H9 (cell line): ENCODE measurements at places on chromosomes 1 and 21. TPM values are rescaled to one million over a fixed set of nuclear protein-coding genes. Genes with fewer than 3 reads are reported as not detected.

DNA sequence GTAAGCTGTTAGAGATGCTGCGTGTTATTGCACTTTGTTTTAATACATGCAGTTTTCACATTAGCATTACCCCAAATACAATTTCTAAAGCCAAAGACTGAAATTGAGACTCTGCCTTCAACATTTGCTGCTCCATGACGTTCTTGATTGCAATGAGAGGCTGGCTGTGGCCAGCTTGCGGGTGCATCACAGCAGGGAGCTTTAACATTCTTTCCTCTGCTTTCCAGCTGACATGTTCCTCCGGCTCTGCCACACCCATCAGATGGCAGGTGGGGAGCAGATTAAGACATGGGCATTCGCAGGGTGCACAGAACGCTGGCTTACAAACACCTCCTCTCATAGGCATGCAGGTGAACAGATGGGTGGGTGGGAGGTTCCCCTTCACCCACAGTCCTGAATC, 314.1 kb downstream of the DISC1 start:
- no peaks in the 10 kb centered on the region for H3K36me3 ChIP-seq
- no peaks in the 10 kb centered on the region for H3K27me3 ChIP-seq
- H3K4me3 ChIP-seq = no peak overlapping the region
- H3K27ac ChIP-seq = no peak overlapping the region
- no peaks in the 10 kb centered on the region for H3K4me1 ChIP-seq

CDC14A gene
- 8.4 and 8.9 TPM in 2 replicates for total RNA-seq

HTR6 gene
- total RNA-seq = 0.29 and 0.37 TPM in 2 replicates

GRCh38 chr1:201518071-201518470, 11.1 kb upstream of the CSRP1 start:
- DNase-seq = no peak
- H3K4me3 ChIP-seq = no peak overlapping the region
- H3K4me1 ChIP-seq = no peaks in the 10 kb centered on the region
- no peak overlapping the region for H3K27ac ChIP-seq
- no peaks in the 10 kb centered on the region for H3K27me3 ChIP-seq

- no peak overlapping the region for H3K4me3 ChIP-seq
- H3K4me1 ChIP-seq = peaks cover 5% of the 10 kb centered on the region; the same call in 1 of the 2 replicates
- H3K27ac ChIP-seq = no peak overlapping the region
- no peaks in the 10 kb centered on the region for H3K27me3 ChIP-seq
- DNase-seq = no peak
- peaks cover 27% of the 10 kb centered on the region for H3K36me3 ChIP-seq
Measured at GRCh38 chr1:3466366-3467075, 12.1 kb downstream of the ARHGEF16 start.

DNA sequence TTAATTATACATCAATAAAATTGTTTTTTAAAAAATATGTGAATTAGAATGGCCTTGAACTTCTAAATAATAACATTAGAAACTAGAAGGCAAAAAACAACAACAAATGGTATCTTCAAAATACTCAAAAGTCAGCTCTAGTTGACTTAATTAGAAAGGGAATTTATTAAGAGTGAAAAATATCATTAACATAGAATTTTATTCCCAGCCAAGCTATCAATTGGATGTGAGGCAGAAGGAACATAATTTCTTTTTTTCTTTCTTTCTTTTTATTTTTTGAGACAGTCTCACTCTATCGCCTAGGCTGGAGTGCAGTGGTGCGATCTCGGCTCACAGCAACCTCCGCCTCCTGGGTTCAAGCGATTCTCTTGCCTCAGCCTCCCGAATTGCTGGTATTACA, 51.2 kb upstream of the CAPZB start:
- no peaks in the 10 kb centered on the region for H3K4me1 ChIP-seq
- H3K4me3 ChIP-seq = no peak overlapping the region
- no peaks in the 10 kb centered on the region for H3K27me3 ChIP-seq
- H3K27ac ChIP-seq = no peak overlapping the region
- DNase-seq = no peak
- H3K36me3 ChIP-seq = peaks cover 4% of the 10 kb centered on the region

DNA sequence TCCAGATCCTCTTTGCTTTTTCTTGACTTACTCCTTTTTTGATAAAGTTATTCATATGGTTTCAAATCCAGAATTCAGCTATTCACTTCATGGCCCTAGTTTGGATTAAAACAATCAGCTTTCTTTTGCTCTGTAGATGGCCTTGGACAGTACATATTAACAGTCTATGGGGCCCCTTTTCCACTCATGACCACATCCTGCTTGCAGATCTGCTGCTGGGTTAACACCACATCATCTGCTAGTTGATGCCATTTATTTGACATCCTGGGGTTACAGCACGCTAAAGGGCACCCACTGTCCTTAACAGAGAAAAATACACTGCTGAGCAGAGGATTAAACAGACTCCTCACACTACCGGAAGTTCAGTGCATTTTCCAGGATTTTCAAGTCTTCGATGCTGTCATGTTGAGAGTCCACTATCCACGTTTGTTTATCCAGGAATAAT, 941 bp upstream of the IFI16 start:
- H3K36me3 ChIP-seq = no peaks in the 10 kb centered on the region
- DNase-seq = no peak
- no peak overlapping the region for H3K4me3 ChIP-seq
- H3K27ac ChIP-seq = no peak overlapping the region
- H3K4me1 ChIP-seq = peaks cover 9% of the 10 kb centered on the region; the same call in 1 of the 2 replicates
- peaks cover 19% of the 10 kb centered on the region; the same call in 1 of the 2 replicates for H3K27me3 ChIP-seq

GBP1 gene
- total RNA-seq = not detected in 2 replicates

GRCh38 chr1:202687798-202688197, 22.5 kb downstream of the SYT2 start:
- no peaks in the 10 kb centered on the region for H3K36me3 ChIP-seq
- no peak overlapping the region for H3K27ac ChIP-seq
- no peak overlapping the region for H3K4me3 ChIP-seq
- peaks cover 2% of the 10 kb centered on the region; the same call in 1 of the 2 replicates for H3K4me1 ChIP-seq
- H3K27me3 ChIP-seq = no peaks in the 10 kb centered on the region

DNA sequence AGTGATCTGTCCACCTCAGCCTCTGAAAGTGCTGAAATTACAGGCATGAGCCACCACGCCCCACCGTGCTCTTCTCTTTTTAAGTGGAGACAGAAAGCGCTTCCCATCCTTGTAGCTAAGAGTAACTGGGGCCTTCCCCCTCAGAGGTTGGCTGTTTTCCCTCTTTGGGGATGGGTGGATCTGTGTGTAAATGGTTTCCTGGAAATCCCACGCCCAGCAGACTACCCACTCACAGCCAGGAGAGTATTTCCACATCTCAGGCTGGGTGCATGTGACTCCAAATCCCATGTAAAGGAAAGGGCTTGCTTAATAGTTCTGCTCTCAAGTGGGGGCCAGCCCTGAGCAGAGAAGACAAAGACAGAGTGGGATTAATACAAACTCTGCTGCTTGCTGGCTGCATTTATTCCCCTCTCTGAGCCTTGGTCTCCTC, 19.6 kb upstream of the TCEA3 start:
- H3K36me3 ChIP-seq = peaks cover 7% of the 10 kb centered on the region; the same call in 1 of the 2 replicates
- H3K27ac ChIP-seq = no peak overlapping the region
- no peaks in the 10 kb centered on the region for H3K4me1 ChIP-seq
- H3K27me3 ChIP-seq = no peaks in the 10 kb centered on the region
- no peak overlapping the region for H3K4me3 ChIP-seq

CHI3L2 gene
- total RNA-seq = not detected in 2 replicates

DNA sequence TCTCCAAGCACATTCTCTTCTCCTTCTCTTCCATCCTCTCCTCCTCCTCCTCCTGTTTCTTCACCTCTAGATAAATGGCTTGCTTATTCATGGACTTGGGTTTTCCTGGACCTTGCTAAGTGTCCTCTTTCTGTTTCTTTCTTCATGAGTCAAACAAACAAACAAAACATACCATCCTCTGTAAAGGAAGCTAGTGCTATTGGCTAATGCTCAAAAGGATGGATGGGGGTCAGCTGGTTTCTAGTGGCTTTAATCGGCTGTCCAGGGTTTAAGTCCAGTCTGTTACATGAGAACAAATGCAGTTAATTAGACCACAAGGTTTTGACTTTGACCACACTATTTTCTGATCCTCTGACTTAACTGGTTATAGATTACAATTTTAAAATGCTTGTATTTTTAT, 83.8 kb upstream of the TSPAN2 start:
- H3K27ac ChIP-seq = no peak overlapping the region
- H3K27me3 ChIP-seq = no peaks in the 10 kb centered on the region
- DNase-seq = no peak
- no peaks in the 10 kb centered on the region for H3K4me1 ChIP-seq

GRCh38 chr21:43892984-43893535, 28.0 kb downstream of the AGPAT3 start:
- H3K4me1 ChIP-seq = peaks cover 7% of the 10 kb centered on the region; the same call in 1 of the 2 replicates
- H3K27ac ChIP-seq = no peak overlapping the region
- no peak for DNase-seq

ZNF669 gene
- 19.2 and 19.5 TPM in 2 replicates for total RNA-seq

SERPINC1 gene
- not detected in 2 replicates for total RNA-seq

- H3K27ac ChIP-seq = no peak overlapping the region
- H3K4me1 ChIP-seq = peaks cover 14% of the 10 kb centered on the region
- peak overlapping the region; percentile 92 for H3K4me3 ChIP-seq
- DNase-seq = no peak
- H3K36me3 ChIP-seq = peaks cover 13% of the 10 kb centered on the region; the same call in 2 of the 3 replicates
Measured at GRCh38 chr21:38807986-38808385, 2.3 kb downstream of the ETS2 start.

- no peaks in the 10 kb centered on the region for H3K27me3 ChIP-seq
- H3K36me3 ChIP-seq = peaks cover 12% of the 10 kb centered on the region
- peaks cover 5% of the 10 kb centered on the region; the same call in 1 of the 2 replicates for H3K4me1 ChIP-seq
- no peak overlapping the region for H3K27ac ChIP-seq
- DNase-seq = no peak
- H3K4me3 ChIP-seq = no peak overlapping the region; the same call in 2 of the 3 replicates
Measured at GRCh38 chr1:25862785-25863485, 3.7 kb upstream of the AUNIP start.

DNA sequence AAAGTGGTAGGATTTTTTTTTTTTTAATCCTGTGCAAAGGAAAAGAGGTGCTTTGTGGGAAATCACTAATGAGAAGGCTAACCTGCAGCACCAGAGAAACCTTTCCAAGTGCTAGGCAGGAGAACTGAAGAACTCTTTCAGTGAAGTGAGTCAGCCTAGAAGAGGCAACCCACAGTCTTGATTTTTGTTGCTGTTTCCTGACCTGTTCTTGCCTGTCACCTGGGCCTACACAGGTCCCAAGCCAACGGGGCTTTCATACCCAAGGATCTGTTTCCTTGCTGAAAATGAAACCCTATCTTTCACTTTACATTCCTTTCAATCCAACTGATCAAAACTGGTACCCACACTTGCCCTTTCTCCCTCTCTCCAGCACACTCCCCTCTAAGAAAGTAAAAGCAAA, 7.1 kb upstream of the IKBKE start:
- H3K36me3 ChIP-seq = no peaks in the 10 kb centered on the region; the same call in 1 of the 3 replicates
- no peak overlapping the region for H3K27ac ChIP-seq
- H3K27me3 ChIP-seq = no peaks in the 10 kb centered on the region
- no peaks in the 10 kb centered on the region; the same call in 1 of the 2 replicates for H3K4me1 ChIP-seq

- H3K36me3 ChIP-seq = no peaks in the 10 kb centered on the region
- H3K27ac ChIP-seq = no peak overlapping the region
- H3K4me1 ChIP-seq = no peaks in the 10 kb centered on the region
- DNase-seq = no peak
- H3K27me3 ChIP-seq = no peaks in the 10 kb centered on the region
Measured at GRCh38 chr1:245188403-245188802, 33.6 kb downstream of the KIF26B start.

- H3K27ac ChIP-seq = no peak overlapping the region
- peak; percentile 53 for DNase-seq
- no peaks in the 10 kb centered on the region for H3K27me3 ChIP-seq
- H3K4me3 ChIP-seq = no peak overlapping the region
Measured at GRCh38 chr1:33455539-33456501, 16.6 kb upstream of the ZSCAN20 start.

NTNG1 gene
- 1.0 and 1.5 TPM in 2 replicates for total RNA-seq

GRCh38 chr1:247904122-247904521, 8.7 kb downstream of the OR2W3 start:
- H3K36me3 ChIP-seq = peaks cover 14% of the 10 kb centered on the region
- no peak for DNase-seq
- H3K4me1 ChIP-seq = no peaks in the 10 kb centered on the region; the same call in 1 of the 2 replicates
- no peaks in the 10 kb centered on the region for H3K27me3 ChIP-seq
- no peak overlapping the region for H3K27ac ChIP-seq

GRCh38 chr1:26053718-26054560, 8.0 kb upstream of the SLC30A2 start:
- H3K4me1 ChIP-seq = no peaks in the 10 kb centered on the region
- no peak overlapping the region for H3K4me3 ChIP-seq
- peak; percentile 56 for DNase-seq
- H3K27me3 ChIP-seq = peaks cover 6% of the 10 kb centered on the region; the same call in 1 of the 2 replicates

OSCP1 gene
- total RNA-seq = 2.8 and 3.2 TPM in 2 replicates

DNA sequence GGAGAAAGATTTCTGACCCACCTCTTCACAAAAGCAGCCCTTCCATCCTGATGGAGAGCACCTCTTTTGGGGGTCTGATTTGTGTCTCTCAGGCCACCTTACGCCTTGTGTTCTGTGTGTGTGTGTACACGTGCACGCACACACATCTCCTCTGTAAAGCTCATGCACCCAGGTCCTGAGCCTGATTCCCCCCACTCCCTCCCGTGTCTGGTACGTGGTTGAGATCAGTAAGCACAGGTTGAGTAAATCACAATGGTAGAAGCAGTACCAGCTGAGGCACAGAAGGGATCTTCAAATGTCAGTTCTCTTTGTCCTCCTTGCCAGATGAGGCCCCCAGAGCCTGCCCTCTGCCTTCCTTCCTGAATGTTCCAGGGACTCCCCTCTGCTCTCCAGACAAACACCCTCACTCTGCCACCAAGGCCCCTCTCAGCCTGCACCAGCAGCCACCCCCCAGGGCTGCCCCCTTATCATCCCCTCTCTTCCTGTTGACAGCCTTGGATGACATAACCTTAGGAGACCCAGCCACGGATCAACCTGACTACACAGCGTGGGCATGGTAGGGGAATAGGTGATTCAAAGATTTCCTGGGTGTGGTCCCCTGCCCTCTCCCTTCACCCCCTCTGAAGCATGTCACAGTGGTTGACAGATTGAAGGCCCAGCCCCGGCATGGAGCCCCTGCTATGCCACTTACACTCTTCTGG, 112.8 kb downstream of the HIVEP3 start:
- H3K4me3 ChIP-seq = no peak overlapping the region
- H3K27ac ChIP-seq = no peak overlapping the region
- no peak for DNase-seq
- no peaks in the 10 kb centered on the region for H3K4me1 ChIP-seq

OSBPL9 gene
- total RNA-seq = 69.0 and 76.7 TPM in 2 replicates

- H3K36me3 ChIP-seq = no peaks in the 10 kb centered on the region
- H3K27me3 ChIP-seq = peaks cover 2% of the 10 kb centered on the region; the same call in 1 of the 2 replicates
- H3K4me1 ChIP-seq = no peaks in the 10 kb centered on the region; the same call in 1 of the 2 replicates
- DNase-seq = no peak
Measured at GRCh38 chr1:2449636-2450454, 26.2 kb upstream of the PLCH2 start.
